ENCODE measurements at places on chromosomes 16 and 17.

- DNase-seq: peak; percentile 50
Observed at GRCh38 chr17:17305281-17305801, 2.2 kb downstream of the NT5M start.

DNA sequence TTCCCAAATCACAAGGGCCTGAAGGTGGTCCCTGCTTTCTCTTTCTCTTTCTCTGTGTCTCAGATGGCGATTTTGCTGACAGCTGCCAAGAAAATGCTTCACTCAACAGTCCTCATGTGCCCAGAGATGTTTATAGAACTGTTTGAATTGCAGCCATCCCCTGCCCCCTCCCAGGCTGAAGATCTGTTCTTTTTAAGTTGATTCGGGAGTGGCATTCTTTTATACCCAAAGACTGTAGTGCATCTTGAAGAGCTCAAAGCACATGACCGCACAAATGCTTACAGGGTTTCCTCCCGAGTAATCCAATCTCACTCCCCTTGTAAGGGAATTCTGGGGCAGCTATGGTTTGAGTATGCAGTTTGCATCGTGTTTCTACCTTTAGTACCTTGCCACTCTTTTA lies 75.7 kb downstream of the SEC14L1 start:
- no peak for DNase-seq

GRCh38 chr16:11699234-11699894 lies 31.1 kb downstream of the SNN start:
- DNase-seq: no peak

DNA sequence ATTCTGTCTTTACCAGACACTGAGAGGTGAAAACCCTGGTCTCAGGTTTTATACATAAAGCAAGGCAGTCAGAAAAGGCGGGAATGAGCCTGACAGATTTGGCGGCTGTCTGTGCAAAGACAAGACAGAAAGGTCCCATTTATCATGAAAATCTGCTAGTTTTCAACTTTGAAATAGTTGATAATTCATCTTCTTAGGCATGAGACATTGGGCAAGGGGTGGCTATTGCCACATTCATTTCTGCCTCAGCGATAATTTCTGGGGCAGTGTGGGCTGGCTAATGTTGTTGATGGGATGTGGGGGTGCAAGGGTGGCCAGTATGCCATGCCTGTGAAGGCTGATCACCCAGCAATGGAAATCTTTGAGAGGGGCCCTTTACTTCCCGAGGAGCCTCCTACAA lies 173.8 kb upstream of the RPH3AL start:
- DNase-seq: no peak

DNA sequence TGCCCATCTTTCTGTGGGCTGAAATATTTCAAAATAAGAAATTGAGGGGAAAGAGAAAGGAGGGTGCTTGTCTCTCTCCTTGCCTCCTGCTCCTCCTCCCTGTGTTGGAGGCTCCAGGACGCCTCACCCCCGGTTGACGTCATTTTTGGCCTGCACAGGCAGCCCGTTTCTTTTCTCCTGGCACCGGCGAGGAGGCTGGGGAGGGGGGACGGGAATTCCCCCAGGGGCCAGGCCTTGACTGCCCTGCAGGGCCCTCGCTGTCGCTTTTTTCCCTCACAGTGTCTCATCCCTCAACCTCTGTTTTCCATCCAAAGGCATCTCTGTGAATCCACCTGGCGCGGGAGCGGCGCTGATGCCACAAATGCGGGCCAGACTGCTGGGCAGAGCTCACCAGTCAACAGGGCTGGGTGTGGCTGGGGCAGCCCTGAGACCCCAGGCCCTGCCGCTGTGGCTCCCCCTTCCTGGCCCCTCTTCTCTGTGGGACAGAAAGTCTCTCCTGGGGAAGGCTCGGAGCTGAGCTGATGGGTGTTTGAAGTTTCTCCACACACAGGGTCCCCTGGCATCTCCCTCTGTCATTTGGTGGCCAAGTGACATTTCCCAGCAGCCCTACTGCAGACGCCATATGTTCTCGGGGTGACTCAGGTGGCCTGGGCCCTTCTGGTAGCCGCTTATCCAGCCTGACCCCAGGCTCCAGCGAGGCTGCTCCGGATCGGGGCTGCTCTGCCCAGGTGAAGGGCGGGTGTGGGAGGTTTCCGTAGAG lies 16.0 kb downstream of the CENPX start:
- no peak for DNase-seq

DNA sequence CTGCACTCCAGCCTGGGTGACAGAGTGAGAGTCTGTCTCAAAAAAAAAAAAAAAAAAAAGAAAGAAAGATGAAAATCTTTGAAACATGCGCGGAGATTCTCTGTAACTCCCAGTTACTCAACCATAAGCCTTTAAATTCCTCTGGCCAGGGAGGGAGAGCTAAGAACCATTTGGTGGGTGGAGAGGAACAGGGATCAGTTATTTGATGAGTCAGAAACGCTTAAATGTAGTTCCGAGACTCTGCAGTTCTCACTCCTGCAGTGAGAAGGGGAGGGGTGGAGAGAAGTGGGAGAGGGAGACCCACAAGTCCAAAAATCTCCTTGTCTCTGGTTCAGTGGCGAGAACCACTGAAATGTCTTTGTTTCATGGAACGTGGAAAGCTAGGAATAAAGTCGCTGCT lies 266.7 kb downstream of the SOX9 start:
- DNase-seq: no peak

GRCh38 chr16:57981636-57982035 lies 10.7 kb upstream of the CNGB1 start:
- DNase-seq: no peak

DNA sequence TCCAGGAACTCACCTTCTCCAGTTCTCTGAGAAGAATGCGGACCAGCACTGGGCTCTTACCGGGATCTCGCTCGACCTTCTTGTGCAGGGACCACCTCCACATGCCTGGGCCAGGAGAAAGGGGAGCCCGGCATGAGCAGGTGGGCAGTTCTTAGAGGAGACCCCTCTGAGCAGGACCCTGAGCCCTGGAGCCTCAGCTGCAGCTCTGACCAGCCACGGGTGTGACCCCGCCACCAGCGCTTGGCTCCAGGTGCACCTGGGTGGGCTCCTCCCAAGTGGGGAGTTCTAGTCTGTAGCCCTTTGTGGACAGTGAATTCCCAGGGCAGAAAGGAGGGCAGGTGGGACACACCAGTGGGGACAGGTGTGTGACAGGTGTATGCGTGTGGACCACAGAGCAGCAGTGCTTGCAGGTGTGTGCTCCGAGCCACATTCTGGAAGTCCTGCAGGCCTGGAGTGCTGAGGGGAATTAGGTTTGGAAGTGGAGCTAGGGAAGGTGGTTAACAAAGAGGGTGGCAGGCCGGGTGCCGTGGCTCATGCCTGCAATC lies 28.9 kb downstream of the PIK3R6 start:
- DNase-seq: no peak

GRCh38 chr16:70646260-70647241 lies at the start of gene IL34:
Gene IL34, plus strand, starts transcription at chr16:70646559. Its CDS starts 389 bp downstream, at chr16:70646948.
- no peak for DNase-seq

DNA sequence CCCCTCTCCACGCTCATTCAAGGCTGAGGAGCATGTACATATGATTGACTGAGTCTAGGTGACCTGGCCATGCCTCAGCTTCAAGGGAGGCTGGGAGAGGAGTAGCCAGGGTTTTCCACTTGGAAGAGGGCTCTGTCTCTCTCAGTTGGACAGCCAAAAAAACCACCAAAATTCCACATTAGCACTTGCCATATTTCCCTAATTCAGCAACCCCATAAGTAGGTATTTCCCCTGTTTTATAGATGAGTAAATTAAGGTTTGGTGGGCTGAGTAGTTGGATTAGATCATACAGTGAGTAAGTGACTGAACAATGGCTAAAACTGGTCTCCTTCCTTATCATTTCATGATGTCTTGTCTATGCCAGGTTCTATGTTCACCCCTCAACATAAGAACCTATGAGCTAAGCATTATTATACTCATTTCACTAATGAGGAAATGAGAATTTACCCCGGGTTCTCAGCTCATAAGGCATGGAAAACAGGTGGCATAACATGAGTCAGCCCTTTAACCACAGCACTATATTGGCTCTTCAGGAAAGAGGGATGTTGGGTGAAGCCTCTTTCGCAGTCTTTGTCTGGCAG lies 68.0 kb upstream of the GAS7 start:
- no peak for DNase-seq

DNA sequence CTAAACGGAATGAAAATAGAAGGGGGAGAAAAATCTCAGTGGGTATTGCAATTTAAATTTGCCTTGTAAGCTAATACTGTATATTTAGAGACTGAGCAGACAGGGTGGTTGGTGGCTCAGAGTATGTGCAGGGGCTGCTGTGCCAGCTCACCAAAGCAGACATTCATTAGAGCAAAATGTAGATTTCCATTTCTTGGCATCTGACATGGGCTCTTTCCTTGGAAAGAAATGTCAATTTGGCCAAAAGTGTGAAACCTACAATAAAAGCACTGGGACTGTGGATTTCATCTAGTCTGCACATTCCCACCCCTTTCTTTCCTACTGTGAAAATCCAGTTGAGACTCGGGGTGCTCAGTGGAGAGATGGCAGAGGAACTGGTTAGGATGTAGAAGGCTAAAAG lies 145.1 kb upstream of the NOG start:
- DNase-seq: no peak

DNA sequence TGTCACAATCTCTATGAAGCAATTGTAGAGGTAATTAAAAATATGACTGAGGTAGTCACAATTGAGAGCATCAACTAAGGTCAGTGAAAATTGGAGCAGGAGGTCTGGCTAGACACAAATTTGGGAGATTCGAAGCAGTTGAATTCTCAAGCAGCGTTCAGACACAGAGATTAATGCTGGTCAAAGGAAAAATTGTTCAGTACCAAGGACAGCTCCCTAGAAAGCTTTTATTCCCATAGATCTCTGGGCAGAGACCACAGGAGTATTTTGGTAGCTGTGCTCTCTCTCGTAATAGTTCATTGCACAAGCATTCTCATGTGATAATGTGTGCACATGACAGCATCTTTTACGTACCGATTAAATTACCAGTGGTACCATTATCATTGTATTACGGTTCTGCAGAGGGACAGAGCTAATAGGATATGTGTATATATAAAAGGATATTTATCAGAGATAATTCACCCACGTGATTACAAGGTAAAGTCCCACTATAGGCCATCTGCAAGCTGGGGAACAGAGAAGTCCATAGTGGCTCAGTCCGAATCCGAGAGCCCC lies 387.5 kb upstream of the HSBP1 start:
- no peak for DNase-seq

DNA sequence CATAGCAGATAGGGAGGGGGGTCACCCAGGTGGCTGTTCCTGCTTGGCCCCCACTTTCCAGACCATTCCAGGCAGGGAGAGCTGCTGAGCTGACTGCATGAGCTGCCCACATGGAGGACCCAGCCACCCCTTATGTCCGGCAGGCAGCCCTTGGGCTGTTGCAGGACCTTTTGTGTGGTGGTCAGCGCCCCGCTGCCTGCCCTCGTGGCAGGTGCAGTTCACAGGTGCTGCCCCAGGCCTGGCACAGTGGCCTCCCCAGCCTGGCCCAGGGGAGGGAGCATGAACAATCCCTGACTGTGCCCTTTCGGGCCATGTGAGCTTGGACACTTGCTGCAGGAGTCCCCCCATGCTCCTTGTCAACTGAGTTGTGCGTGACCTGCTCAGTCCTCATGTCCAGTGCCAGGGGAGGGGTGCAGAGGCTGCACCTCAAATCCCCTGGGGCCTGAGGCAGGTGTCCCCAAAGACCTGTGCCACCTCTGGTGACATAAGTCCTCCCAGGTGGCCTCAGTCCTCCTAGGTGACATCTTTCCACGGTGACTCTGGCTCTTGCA lies 8.6 kb downstream of the TBC1D26 start:
- DNase-seq: no peak

GRCh38 chr17:79852748-79853147 lies 13.5 kb upstream of the CBX4 start:
- no peak for DNase-seq

All from stimulated activated CD4-positive, alpha-beta T cell treated with anti-CD3 and anti-CD28 coated beads, Interleukin-4, amount 100 ng/mL, for 24 hours (primary cell).